ENCODE measurements at places on chromosomes 3 and 15. TPM values are rescaled to one million over a fixed set of nuclear protein-coding genes. Genes with fewer than 3 reads are reported as not detected.

Gene ACP3
- total RNA-seq: 3.1 TPM

Gene SPATA12
- total RNA-seq: not detected

Gene DLG1
- total RNA-seq: 31.7 TPM

Gene TTC23
- 21.5 TPM for total RNA-seq

Gene COMMD2
- total RNA-seq: 27.6 TPM

Gene CAMKV
- 1.5 TPM for total RNA-seq

Gene CATSPER2
- total RNA-seq: 6.8 TPM

Measured in adrenal gland (tissue), 19 donors.